Right lung (tissue), 10 donors: ENCODE measurements at places on chromosomes 7 and 10.

GRCh38 chr10:15585303-15585715, 134.4 kb downstream of the ITGA8 start:
- peak; percentile 57 for DNase-seq

- no peak for DNase-seq
Measured at GRCh38 chr7:2251841-2252771, 10.1 kb downstream of the NUDT1 start.

DNA sequence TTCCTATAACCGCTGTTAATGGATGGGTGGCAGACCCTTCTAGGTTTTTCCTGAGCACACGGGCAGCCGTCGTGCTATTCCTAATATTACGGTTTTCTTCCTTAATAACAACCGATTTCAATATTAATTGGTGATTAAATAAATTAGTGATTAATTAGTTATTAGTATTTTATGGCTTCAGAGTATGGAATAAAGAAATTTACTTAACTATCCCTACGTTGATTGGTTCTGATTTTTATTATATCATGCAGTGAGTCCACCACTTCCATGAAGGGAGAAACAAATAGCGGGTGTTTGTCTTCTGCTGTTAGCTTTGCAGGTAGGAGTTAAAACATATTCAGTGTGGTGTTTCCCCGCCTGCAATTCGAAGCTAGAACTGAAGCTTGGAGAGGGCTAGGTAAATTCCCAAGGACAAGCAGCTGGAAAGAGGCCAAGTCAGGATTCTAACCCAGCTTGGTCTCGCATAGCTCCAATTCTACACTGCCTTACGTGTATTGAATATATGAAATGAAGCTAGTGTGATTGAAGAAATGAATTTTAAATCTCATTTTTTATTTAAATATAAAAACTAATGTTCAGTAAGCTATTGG, 928 bp upstream of the CSTF2T start:
- DNase-seq: peak; percentile 41

GRCh38 chr10:30048768-30049517, 10.4 kb downstream of the JCAD start:
- no peak for DNase-seq

- DNase-seq: no peak
Measured at GRCh38 chr7:106262221-106262881, 22.4 kb downstream of the NAMPT start.
